ENCODE measurements at places on chromosomes 2 and 18.

DNA sequence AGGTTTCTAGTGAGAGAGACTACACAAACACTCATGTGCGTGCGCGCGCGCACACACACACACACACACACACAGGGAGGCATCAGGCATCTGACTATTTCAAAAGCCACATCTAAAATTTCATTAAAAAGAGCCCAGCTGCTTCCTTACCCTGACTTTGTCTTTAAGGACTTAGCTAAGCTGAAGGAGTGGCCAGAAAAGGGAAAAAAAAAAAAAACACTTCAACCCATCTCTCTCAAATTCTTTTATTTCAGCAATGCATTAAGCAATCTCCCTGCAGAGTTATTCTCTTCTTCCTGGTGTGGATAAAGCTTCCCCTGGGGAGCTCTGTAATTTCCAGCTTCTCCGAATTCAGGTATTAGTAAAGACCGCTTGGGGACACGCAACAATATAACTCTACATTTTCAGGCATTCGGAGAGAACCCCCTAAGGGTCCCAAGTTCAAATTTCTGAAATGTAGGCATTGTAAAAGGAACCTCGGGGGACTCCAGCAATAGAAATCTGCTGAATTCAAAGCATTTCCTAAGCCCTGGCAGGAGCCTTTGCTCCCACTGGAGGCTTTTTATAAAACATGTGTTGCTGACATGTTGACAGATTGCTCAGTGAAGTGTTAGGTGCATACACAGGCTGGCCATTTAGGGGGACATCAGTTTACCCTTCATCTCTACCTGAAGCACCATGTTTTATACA lies 67.0 kb downstream of the ZNF521 start:
- no peak for DNase-seq

DNA sequence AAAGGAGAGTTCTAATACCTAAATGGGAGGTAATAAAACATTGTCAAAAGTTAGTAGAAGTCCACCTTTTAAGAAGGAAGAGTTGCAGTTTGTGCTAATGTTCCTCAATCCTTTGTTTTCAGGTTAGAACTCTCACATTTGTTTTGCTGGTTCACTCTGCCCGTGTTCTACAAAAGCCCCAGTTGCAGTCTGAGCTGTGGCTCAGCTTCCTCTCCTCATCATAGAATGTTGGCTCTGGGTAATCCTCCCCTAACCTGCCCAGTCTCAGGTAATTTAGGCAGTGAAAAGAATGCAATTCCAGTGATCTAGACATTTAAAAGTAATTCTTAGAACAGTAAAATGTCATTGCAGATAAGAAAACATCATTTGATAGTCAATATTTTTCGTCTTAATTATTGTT lies 1410.4 kb upstream of the ZEB2 start:
- no peak for DNase-seq

- no peak for DNase-seq
Measured at GRCh38 chr2:187263675-187264560, 184.1 kb downstream of the CALCRL start.

DNA sequence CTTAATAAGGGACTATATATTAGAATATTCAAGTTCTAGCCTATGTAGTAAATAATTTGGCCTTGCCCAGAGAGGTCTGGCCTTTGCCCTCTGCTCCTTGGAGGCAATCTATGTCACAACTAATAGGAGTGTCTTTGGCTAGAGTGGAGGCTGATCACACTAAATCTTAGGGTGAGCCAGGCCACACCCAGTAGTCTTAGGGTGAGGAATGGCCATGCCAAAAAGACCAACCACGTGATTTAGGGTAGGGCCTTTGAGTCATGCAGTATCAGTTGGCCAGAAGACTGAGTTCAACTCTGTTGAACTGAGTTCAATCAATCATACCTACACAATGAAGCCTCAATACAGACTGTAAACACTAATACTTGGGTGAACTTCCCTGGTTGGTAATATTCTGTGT lies 26.0 kb upstream of the FLACC1 start:
- DNase-seq: no peak

GRCh38 chr2:238143239-238143951 lies 4.9 kb downstream of the KLHL30 start:
- DNase-seq: no peak

- no peak for DNase-seq
Measured at GRCh38 chr2:98487101-98487805, 42.6 kb downstream of the INPP4A start.

DNA sequence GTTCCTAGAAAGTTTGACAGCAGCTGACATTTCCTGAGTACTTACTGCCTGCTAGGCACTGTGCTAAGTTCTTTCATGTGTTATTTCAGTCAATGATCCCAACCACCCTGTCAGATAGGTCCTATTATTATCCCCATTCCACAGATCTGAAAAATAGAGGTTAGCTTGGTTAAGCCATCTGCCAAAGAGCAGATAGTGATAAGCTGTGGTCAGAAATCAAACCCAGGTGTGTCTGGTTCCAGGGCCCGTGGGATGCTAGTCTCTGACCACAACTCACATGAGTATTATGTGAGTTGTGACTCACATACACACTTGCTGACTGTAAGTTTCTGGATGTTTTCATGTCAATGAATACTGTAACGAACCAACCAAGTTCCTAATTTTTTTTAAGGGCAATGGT lies 132.0 kb upstream of the APCDD1 start:
- DNase-seq: no peak

GRCh38 chr18:62288665-62289008 lies 36.5 kb upstream of the TNFRSF11A start:
- DNase-seq: no peak

DNA sequence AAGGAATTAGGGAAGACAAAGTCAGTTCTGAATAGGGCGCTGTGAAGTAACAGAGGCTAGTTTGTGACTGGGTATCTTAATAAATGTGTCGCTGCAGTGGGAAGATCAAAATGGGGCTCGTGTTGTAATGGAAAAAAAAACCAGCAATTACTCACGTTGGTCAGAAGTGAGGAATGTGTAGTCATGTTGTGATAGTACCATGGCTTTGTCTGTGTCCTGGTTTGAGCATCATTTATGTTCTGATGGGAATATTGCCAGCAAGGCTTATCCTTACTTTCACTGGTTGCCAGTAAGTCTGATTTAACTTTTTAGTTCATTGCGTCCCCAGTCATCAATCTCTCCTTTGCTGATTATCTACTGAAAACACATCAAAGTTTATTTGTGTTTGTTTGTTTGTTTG lies 467.6 kb downstream of the NYAP2 start:
- no peak for DNase-seq

DNA sequence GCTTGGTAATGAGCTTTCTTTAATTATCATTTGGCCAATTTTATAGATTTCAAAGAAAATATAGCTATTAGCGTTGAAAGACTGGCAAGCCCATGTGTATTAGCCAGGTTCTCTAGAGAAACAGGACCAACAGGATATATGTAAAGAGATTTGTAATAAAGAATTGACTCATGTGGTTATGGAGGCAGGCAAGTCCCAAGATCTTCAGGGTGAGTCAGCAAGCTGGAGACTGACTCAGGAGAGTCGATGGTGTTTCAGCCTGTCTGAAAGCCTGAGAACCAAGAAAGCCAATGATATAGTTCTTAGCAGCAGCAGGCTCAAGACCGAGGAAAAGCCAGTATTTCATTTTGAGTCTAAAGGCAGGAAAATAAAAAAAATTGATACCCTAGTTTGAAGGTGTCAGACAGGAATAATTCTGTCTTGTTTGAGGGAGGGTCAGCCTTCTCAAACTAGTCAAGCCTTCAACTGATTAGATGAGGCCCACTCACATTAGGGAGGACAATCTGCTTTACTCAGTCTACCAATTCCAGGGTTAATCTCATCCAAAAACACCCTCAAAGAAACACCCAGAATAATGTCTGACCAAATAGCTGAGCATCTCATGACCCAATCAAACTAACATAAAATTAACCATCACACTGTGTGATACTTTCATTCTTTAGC lies 78.3 kb upstream of the CRIM1 start:
- DNase-seq: no peak

DNA sequence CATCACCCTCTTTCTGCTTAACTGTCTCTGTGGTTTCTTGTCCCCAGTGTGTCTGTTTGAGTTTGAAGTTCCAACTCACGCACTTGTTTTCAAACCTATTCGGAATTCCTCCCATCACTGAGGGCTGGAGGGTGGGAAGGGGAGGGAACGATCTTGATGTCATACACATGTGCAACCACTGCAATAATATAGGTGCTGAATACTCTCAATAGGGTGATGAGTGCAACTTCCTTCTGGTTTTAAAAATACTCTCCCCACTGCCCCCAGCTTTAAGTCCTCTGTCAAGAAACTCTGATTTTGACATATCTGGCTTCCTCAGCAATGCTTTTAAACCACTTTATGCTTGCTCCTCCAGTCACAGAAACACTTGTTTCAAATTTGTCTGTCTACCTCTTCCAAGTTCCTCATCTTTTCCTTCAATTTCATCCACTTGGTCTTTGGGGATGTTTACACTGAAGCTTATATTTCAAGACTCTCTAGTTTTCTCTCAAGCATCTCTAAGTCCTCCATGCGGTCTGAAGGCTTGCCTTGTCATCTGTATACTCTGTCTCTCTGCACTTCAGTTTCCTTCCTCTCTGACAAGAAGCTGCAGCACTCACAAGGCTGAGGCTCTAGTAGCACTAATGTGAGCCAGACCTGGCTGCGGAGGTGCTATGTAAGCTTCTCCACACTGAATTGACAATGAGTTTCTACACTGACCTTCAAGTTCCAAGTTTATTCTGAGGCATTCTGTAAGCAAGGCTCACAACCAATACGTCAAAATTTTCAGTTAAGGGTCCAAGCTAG lies 422.3 kb downstream of the ZEB2 start:
- no peak for DNase-seq

GRCh38 chr2:151091583-151091982 lies 170.1 kb downstream of the RBM43 start:
- DNase-seq: no peak

GRCh38 chr2:46163098-46163430 lies 134.1 kb upstream of the EPAS1 start:
- no peak for DNase-seq

GRCh38 chr18:26550998-26551694 lies 2.8 kb upstream of the KCTD1 start:
- DNase-seq: no peak

DNA sequence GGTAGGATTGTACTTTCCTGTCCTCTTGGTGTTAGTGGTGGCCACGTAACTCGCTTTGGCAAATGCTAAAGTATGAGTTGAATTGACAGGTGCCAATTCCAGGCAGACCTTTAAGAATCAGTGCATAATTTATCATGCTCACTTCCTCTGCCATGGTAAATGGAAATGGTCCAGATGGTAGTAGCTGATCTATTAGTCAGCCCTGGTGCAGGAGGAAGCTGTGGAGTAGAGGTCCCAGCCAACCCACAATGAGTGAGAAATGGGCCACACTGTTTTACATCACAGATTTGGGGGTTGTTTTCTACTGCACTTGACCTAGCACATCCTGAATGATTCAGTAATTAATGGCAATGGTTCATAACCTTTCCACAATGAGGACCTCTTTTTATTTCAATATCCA lies 104.4 kb downstream of the RGPD3 start:
- DNase-seq: no peak

DNA sequence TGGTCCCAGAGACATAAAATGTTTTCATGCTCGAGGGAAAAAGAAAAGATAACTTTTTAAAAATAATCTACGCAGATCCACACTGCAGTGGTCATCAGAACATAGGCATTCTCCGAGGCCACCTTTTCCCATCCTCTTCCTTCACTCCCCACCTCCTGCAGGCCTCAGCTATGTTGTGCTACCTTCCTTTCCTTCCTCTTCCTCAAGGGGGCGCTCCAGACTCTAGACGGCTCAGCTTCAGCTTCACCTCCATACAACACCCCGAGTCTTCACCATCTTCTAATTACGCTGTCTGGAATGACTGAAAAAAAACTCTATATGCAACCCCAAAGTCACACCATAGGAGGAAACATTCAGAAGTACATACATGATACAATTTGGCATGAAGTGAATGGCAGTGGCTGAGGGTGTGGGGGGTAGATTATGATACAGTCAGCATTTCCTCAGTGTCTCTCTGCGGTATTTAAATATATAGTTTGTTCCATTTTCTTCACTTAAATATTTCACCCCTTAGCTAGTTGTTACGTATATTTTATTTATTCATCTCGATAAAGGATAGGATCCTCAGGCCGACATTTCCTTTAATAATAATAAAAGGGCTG lies 583.6 kb downstream of the IRS1 start:
- peak; percentile 45 for DNase-seq

- no peak for DNase-seq
Measured at GRCh38 chr2:95049961-95050360, 24.5 kb downstream of the MAL start.

DNA sequence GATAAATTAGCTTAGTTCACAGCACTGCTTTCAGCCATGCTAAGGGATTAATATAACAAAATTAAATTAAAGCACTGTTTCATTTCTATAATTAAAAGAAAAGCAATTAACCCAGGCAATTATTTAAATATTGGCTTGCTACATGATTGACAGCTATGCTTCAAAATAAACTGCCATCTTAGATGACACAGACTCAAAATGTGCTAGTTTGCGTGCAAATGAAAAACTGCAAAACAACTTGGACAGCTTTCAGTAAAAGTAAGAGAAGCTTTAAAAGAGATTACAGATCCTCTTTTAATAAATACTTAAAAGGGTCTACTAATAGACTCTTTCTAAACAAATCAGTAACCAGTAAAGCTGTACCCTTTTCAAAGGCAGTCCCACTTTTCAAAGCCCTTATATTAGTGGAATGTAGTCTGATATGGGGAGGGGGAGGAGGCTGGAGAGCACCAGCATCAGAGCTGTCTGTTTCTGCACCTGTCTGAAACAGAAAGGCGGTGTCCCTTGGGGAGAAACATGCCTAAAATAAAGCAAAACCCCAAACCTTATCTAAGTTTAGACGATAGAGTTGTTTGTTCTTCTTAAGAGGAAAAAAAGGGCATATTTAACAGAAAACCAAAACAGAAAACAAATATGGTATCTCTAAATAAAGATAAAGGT lies 20.8 kb downstream of the EIF2AK3 start:
- DNase-seq: no peak

- DNase-seq: no peak
Measured at GRCh38 chr2:170848587-170848986, 31.9 kb downstream of the GAD1 start.

GRCh38 chr18:3645384-3646156 lies 195.6 kb downstream of the TGIF1 start:
- no peak for DNase-seq

GRCh38 chr18:9758624-9759075 lies 50.5 kb downstream of the RAB31 start:
- no peak for DNase-seq

DNA sequence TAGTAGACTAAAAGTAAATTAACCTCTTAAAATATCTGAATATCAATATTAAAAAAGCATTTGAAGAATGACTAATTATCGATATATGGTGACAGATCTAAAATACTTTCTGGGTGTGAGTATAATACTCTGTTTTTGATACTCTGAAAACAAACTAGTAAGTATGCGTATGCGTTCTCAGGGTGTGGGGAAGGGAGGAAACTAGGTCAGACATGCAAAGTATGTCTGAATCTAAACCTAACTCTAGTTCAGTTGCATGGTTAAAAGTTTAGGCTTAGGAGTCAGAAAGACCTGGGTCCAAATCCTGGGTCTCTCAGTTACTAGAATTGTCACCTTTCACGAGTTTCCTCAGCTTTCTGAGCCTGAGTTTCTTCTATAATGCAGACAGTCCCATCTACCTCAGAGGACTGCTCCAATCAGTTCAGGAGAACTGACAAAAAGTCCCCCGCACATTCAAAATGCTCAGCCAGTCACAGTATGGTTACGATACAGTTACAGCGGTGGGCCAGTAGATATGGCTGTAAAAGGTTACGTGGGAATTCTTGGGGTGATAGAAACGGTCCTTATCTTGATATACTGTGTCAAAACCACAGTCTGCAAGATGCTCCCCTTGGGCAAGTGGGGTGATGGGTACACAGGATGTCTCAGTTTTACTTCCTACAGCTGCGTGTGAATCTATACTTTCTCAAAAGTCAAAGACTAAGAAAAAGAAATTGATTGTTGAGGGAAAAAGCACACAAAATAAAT lies 29.2 kb downstream of the UNC50 start:
- peak; percentile 33 for DNase-seq
